Erythroblast (primary cell): ENCODE measurements at places on chromosomes 12 and 14.
A peak's percentile ranks its signal among the peaks of the same experiment; 100 is the strongest.

DNA sequence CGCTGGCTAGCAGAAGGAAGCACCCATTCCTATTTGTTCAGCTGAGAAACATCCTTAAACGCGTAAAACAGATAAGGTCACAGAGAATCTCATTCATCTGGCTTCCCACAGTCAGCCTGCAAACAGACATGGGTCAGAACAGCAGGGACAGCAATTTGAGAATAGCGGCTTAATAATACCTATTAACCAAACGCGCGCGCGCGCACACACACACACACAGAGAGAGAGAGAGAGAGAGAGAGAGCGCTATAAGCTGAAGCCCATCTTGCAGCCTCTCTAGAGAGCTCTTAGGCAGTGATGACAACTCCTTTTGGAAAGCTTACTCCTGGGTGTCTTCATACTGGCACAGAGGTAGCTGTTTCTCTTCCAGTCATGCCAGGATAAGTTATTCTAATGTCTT lies 26.4 kb downstream of the TMEM132D start:
- DNase-seq = no peak

GRCh38 chr12:114194956-114195355 lies 211.0 kb downstream of the TBX5 start:
- DNase-seq = no peak

- DNase-seq = no peak
Observed at GRCh38 chr14:104732355-104732804, 8.4 kb downstream of the ADSS1 start.

- no peak for DNase-seq
Observed at GRCh38 chr12:2292560-2292959, 239.8 kb downstream of the CACNA1C start.

DNA sequence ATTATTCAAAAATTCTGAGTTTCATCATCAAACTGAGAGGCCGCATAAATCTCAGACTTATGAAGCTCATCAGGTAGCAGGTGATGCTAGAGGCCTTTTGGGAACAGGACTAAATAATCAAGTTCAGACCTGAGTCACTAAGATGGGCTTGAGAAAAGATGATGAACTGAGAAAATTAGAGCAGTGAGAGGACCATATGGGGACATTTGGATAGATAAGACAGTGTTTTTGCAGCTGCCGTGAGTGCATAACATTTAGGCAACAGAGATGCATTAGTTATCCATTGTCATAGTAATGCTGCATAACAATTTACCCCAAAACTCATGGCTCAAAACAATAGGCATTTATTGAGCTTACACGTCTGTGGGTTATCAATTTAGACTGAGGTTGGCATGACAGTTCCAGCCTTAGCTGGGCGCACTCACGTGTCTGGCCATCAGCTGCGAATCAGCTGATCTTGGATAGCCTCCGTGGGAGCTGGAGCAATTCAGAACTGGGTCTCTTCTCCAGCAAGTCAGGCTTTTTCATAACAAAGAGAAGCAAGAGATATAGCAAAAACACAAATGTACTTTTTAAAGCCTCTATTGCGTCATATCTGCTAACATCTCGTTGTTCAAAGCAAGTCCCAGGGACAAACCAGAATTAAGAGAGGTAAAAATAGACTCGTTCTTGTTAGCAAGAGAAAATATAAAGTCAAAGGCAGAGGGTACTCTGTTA lies 72.8 kb downstream of the CAPZA3 start:
- no peak for DNase-seq

DNA sequence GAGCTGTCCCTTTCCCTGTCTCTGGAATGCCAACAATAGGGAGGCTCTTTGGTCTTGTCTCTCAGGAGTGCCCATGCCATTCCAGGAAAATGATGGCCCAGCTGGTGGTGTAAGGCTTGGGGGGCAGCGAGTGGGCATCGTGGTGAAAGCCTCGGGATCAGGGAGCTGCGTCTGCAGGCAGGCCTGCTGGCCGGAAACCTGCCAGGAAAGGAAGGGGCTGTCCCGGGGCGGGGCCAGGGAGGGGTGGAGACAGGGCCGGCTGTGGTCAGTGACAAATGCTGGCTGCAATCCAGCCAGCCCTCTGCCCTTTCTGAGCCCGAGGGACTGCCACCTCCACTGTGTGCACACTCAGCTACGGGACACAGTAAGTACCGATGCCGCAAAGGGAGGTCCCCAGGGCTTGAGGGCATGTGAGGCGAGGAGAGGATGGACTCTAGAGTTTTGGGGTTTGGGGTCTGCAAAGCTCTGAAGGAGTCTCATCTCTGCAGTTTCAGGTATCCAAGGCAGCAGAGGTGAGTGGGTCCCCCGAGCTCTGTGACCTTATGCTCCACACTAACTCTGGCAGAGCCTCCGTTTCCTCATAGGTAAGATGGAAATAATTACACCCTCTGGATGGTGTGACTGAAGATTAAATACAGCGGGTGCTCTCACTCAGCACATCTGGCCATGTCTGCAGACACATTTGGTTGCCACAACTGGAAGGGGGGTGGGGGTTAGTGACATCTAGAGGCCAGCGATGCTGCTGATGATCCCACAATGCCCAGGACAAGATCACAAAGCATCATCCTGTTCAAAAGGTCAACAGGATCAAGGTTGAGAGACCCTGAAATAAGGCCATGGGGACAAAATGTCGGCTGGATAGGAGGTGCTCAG lies at the start of gene SERPINA5:
Gene SERPINA5 (plus strand): TSS at position 300 of the 873 bp plus-strand sequence. CDS start 5,937 bp downstream, outside the sequence.
- no peak for DNase-seq

DNA sequence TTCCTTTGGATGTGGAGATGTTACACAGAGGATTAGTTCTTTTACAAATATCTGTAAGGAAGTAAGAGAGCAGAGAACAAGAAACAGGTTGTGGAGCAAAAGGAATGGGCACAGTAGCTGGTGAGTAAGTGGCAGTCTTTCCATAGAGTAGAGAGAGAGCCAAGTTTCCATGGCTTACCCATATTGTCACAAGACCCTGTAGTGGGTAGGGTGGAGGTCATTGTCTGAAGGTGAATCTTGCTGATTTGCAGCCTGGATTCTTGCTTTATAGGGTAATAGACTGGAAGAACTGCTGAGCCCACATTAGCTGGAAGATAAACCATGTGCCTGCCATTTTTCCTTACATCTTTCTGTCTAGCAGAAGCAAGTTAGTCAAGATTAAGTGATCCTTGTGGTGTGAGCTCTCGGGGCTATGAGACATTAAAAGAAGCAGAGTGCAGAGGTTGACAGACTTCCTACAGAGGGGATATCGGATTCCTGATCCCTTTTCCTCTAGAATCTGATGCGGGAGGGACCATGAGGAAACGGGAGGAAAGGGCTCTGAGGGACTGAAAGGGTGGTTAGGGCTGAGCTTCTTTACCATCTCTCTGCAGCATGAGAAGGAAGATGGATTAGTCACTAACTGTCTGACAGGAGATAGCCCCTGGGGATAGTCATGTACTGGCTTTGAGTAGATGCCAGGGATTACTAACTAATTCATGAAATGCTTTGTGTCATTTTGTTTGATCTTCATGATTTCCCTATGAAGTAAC lies 44.0 kb upstream of the LRTM2 start:
- no peak for DNase-seq

GRCh38 chr14:68397371-68397811 lies 395.5 kb downstream of the ZFP36L1 start:
- no peak for DNase-seq

- DNase-seq = no peak
Observed at GRCh38 chr12:71431991-71432390, 7.6 kb upstream of the LGR5 start.

- no peak for DNase-seq
Observed at GRCh38 chr14:100442036-100442435, 118.9 kb downstream of the SLC25A47 start.

DNA sequence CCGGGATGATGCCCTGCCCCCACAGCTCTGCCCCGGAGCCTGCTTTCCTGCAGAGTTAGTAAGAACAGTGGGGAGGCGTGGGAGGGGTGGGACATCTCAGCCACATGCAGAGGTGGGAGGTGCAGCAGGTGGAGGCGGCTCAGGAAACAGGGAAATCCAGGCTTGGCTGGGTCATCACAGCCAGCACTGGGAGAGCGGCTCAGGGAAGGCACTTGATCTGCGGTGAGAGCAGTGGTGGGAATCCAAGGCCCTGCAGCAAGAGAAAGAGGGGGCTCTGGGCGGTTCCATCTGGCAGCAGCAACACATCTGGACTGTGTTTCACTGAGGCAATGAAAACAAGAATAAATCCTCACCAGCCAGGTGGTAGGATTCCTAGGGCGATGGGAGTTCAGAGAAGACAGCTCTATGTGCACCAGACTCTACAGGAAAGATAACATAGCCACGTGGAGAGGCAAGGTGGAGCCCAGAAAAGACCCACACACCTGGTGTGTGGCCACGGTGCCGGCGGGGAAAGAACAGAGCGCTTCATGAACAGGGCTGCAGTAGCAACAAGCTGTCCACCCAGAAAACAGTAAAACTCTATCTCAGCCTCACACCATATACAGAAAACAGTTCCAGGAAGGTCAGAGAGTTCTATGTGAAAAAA lies 57.6 kb downstream of the CCDC85C start:
- DNase-seq = no peak

GRCh38 chr12:131641315-131641714 lies 69.6 kb upstream of the SFSWAP start:
- no peak for DNase-seq

DNA sequence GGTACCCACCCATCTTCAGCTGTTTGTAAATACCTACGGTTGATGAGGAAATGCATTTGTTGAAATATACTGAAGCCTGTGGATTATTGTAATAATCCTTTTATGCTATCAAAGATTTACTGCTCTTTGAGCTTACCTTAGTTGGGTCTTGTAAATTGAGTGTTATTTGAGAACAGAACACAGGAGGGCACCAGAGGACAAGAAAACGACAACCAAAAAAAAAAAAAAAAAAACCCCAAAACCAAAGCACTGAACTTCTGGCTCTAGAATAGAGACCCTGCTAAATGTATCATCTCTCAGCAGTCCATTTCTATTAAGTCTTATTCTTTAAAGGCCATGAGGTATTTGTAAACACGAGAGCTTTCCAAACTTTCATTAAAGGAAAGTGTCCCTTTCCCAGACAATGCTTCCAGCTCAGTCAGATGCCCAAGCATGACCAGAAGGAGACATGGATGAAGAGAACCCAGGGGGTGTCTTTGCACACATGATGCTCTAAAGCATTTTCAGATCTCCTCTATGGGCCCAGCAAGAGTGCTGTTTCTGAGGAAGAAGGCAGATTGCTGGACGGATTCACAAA lies 763.9 kb downstream of the NRXN3 start:
- DNase-seq = peak; percentile 31

DNA sequence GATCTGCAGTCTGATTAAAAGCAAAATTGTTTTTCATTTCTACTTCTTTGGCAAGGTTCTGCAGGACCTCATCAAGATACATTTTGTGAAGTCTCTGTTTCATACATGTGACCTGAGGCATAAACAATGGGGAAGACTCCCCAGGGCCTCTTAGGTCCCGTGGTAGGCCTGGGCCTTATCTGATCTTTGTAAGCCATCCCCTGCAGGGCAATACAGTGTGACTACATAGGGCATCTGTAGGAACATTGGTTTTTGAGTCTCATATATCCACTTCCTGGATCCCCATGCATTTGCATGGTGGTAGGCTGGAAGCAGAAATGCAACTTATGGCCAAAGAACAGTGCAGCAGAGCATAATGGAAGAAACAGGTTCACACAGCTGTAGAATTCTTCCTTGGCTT lies 6.0 kb downstream of the FAR2 start:
- peak; percentile 79 for DNase-seq

DNA sequence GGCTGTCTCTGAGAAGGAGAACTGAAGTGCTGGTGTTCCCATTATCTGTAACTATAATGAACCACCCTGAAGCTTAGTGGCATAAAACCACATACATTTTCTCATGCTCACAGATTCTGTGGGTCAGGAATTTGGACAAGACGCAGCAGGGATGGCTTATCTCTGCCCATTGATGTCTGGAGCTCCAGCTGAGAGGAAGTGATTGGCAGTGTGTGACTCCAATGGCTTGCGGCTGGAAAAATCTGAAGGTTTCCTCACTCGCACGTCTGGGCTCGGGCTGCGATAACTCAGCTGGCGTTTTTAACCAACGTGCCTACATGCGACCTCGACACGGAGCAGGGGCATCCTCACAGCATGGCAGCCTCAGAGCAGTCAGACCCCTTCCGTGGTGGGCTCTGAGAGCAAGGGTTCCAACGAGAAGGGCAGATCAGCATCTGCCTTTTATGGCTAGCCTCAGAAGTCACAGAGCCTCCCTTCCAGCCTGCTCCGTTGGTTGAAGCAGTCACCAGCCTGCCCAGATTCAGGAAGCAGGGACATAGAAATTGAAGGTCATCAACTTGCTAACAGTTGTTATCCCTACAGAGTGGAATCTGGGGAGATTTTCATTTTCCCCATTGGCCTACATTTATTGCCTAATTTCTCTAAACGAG lies 143.3 kb upstream of the BCL2L14 start:
- no peak for DNase-seq

GRCh38 chr12:69105101-69105962 lies 134.0 kb upstream of the CPSF6 start:
- no peak for DNase-seq

DNA sequence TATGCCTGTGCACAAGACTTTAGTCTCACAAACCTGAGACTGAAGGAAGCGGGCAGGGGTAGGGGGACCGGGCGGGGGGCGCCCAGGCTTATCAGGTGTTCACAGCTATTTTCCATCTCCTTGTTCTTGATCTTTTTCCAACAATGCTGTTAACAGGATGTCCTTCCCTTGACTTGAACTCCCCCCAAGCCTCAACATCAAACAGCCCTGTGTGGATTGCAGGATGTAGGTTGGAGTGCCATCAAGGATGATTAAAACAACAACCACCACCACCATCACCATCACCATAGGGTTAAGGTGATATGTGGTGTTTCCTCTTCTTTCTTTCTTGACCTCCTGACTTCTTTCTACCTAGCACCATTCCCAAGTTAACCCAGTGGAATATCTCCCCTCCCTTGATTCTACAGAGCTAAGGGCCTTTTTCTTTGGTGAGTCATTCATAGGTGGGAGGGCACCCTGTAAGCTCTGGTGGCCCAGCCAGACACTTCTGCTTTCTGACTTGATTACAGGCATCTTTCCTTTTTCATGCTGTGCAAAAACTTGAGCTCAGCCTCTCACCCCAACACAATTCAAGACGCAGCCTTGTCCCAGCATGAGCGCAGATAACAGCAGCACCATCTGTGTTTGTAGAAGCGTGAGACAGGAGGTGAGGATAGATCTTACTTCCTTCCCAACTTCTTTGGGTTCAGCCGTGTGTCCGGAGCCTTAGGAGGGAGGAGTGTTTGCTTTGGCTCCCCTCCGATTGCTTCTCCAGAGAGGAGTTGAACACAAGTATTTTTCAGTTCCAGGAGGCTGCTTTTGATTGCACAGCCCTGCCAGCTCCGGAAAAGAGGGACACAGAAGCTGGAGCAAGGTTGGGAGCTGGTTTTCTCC lies 26.8 kb downstream of the FLVCR2 start:
- DNase-seq = no peak
